ENCODE measurements at places on chromosomes 5 and 9. TPM values are rescaled to one million over a fixed set of nuclear protein-coding genes. Genes with fewer than 3 reads are reported as not detected.

- DNase-seq: no peak
These were observed 70.3 kb upstream of the ANGPTL2 start for GRCh38 chr9:127192744-127193143.

GRCh38 chr5:76460104-76460503 is 57.0 kb downstream of the IQGAP2 start:
- DNase-seq: no peak

ADGRD2 gene
- polyA plus RNA-seq: not detected

EPB41L4A gene
- 11.7 TPM for polyA plus RNA-seq

COL15A1 gene
- 0.36 TPM for polyA plus RNA-seq

GRCh38 chr9:127644943-127645342 is 32.9 kb downstream of the STXBP1 start:
- DNase-seq: no peak

DNA sequence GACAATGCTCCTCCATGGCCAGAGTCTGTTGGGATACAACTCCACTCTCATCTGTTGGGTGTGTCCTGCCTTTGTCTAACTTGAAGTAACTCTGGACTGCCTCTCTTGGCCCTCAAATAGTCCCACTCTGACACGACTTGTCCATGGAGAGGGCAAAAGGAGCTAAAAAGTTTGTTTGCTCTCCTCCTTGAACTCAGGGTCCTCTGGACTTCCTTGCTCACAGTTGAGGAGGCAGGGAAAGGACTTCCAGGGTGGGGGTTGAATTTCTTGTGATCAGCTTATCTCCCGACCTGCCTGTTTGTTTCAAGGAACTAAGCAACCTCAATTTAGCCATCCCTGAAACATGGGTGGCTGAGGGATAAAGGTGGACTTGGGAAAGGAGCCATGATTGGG is 11.7 kb downstream of the DNAJB5 start:
- no peak for DNase-seq

DNA sequence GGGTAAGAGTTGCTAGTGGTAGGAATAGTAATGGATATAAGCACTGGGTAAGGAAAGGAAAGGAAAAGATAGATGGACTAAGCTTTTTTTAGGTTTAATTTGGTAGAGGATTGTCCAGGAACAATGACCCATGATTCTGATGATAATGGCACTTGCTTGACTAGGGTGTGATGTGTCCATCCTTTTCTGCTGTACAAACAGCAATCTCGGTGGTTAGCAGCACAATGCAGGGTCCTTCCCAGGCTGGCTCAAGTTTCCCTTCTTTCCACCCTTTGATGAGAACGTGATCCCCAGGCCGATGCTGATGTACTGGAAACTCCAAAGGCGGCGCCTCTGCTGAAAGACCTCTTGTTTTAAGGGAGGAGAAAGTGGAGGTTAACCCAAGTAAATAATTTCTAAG is 105.3 kb downstream of the TMEM167A start:
- no peak for DNase-seq

GRCh38 chr9:107653263-107653821 is 163.8 kb upstream of the KLF4 start:
- DNase-seq: no peak

GRCh38 chr9:32161209-32161608 is 223.2 kb upstream of the ACO1 start:
- DNase-seq: no peak

DNA sequence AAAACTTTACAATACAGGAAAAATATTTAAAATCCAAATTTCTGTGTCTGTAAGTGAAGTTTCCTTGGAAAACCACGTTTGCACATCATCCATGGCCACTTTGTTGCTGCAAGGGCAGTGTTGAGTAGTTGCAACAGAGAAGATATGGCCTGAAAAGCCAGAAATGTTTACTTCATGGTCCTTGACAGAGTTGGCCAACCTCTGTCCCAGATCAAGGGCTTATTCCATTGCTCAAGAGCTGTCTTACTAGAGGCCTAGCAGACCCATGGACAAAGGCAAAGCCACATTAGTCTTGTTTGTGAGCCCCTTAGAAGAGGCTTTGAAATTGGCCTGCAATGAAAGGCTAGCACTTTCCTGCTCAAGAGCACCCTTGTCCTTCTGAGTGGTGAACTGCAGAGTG is 119.4 kb downstream of the GAS1 start:
- DNase-seq: no peak

DNA sequence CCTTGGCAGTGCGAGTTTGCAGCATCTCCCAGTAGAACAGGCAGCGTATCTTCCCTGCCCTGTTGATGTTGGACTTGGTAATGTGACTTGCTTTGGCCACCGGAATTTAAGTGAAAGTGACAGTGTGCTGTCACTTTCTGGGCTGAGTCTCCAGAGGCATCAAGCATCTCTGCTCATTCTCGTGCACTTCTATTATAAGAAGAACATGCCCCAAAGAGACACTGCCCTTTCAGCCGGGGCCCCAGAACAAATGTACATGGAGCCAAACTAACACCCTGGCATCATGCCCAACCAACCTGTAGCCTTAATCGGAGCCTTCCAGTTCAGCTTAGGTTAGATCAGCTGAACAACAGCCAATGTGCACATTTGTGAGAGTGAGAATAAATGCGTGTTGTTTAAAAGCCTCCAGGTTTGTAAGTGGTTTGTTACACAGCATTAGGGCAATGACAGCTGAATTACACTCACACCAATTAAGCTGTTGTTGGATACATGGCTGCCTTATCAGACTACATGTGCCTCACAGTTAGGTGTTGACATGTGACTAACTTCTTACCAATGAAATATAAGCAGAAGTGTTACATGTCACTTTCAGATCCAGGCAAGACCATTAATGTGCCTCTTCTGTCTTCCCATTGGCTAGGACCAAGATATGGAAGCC is 22.1 kb upstream of the FRMD3 start:
- DNase-seq: no peak
